ENCODE measurements at places on chromosomes 16 and 17. TPM values are rescaled to one million over a fixed set of nuclear protein-coding genes. Genes with fewer than 3 reads are reported as not detected.

The LITAFD gene
- total RNA-seq, result not detected

The TVP23A gene
- total RNA-seq, result not detected

The KCTD19 gene
- not detected for total RNA-seq

The OR3A2 gene
- total RNA-seq, result not detected

- no peak for DNase-seq
Observed at GRCh38 chr16:12519986-12520385, 283.7 kb downstream of the CPPED1 start.

GRCh38 chr16:81645925-81646324, 133.2 kb upstream of the PLCG2 start:
- DNase-seq, result no peak
